ENCODE measurements at places on chromosomes 5 and 9.

- no peak for DNase-seq
Observed at GRCh38 chr5:134103998-134104654, 10.4 kb upstream of the TCF7 start.

- no peak for DNase-seq
Observed at GRCh38 chr9:98993570-98993945, 49.9 kb downstream of the COL15A1 start.

DNA sequence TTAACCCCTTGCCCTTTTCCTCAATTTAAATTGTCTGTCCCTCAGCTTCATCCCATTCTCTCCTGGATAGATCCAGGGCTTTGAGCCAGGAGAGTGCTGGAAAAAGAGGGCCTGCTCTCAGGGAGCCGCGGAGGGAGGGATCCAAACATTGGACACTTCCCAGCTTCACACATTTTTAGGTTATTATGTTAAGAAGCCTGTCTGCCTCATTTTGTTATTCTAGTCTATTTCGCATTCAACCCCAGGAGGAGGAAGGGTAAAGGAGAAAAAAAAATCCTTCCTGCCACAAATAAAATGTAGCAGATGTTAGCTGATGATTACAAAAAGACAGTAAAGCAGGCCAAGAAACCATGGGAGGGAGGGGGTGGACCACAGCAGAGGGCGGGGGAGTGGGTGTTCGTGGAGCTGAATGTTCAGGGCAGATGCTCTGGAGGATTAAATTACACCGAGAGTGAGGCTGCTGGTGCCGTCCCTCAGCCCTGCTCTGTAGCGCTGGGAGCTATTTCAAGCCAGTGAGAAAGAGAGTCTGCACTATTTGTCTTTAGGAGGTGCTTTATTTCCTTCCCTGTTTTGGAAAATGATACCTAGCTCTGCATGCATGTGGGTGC is 60.6 kb upstream of the ZFR start:
- no peak for DNase-seq

DNA sequence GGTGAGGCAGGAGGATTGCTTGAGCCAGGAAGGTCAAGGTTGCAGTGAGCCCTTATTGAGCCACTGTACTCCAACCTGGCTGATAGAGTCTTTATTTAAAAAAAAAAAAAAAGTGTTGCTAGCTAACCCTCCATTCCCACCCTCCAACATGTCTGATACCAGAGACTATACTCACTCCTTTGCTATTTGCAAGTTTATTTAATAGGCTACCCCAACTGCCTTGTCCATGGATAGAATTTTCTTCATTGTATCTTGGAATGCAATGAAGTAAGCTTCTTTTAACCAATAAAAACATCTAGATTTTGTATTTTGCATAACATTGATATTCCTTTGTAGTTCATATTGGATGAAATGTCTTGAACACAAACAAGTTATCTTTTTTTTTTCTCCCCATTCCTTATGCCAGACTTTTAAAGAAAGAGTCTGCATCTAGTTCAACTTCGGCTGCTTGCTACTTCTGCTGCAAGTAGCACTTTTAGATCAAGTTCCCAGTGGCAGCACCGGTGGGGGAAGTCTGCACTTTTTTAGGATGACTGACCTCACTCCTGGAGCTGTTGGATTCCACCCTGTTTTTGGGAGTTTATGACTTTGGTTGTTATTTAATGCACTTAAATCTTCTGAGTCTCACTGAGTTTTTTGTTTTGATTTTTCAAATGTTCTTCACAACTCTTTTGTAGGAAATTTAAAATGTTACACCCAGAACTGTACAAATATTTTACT is 112.5 kb downstream of the UHRF2 start:
- DNase-seq = no peak

DNA sequence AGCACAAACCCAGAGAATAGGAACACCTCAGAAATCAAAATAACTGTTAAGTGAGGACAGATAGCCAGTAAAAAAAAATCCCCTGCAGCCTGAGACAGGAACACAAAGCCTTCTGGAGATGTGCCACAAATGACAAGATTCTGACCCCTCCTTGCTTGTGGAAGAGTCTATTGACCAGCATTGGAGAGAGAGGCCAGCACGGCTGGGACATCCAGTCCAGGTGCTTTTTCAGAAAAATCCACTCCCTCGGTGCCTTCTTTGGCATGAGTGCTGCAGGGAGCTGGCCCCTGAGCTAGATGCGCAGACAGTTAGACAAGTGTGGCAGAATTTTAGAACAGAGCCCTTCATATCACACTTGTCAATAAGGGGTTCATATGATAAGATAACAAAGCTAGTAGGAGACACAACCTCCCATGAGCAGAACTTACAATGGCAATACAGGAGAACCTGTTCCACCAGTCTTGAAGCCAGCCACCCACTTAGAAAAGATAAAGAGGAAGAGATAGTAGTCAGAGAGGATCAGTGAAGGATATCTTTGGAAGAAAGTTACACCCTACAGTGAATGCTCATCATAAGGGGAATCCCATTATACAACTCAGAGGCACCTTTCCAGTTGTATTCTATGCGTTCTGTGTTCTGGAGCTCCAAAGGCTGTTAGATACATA is 298.4 kb downstream of the TLE1 start:
- no peak for DNase-seq

- DNase-seq = no peak
Observed at GRCh38 chr5:152694231-152694630, 289.2 kb upstream of the NMUR2 start.

DNA sequence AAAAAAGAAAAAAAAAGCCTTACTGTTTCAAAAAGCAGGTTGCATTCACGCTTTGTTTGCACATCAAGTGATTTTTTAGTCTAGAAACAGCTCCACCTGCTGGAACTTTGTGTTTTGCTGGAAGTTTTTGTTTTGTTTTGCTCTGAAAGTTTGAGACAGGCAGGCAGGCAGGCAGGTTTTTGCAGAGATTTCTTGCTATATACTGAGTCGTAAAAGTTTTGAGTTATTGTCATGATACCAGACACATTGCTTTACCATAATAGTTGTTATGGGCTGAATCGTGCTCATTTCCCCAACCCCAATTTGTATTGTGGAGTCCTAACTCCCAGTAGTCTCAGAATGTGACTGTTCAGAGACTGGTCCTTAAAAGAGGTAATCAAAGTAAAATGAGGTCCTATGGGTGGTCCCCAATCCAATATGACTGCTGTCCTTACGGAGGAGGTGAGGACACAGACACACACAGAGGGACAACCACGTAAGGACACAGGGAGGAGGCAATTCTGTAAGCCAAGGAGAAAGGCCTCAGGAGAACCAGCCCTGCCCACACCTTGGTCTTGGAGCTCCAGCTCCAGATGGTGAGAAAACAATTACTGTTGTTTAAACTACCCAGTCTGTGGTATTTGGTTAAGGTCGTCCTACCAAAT is 20.9 kb downstream of the OR2Y1 start:
- DNase-seq = no peak

GRCh38 chr9:79176014-79176697 is 395.6 kb upstream of the TLE4 start:
- no peak for DNase-seq
